T-helper 2 cell treated with Interferon-gamma antibody and Interleukin-4, amounts not matched to agents 5 μg/mL and 100 μg/mL, for 36 hours (primary cell): ENCODE measurements at places on chromosomes 1 and 21.
A peak's percentile ranks its signal among the peaks of the same experiment; 100 is the strongest.

- peak overlapping the region; percentile 89 for H3K27ac ChIP-seq
- peak overlapping the region; percentile 65 for H3K4me3 ChIP-seq
- peaks cover 26% of the 10 kb centered on the region for H3K36me3 ChIP-seq
These were observed 4.3 kb upstream of the C1QTNF12 start for GRCh38 chr1:1250786-1251284.

DNA sequence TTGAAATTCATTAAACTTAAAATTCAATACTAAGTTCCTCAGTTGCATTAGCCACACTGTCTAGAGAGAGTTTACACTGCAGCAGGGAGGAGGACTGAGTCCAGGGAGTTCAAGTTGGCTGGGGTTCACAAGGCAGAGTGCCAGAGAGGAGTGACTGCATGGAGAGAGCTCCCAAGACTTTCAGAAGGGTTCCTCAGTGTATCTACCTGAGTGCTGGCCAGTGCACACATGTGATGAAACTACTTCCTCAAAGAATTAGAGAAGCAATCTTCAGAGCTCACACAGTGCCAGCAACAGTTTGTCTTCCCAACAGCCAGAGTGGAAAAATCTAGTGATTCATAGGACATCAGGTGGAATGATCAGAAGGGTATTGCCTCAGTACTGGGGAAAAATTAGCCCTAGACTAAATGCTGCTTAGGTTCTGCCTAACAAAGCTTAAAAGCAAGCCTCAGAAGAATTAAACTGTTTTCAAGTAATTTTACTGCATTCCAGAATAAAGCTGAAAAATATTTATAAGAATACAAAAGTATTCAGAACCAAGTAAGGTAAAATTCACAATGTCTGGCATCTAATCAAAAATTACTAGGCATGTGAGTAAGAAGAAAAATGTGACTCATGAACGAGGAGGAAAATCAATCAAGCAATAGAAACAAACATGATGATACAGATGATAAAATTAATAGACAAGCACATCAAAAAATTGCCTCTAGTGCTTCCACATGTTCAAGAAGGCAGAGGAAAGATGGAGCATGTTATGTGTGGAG, 10.4 kb upstream of the WNT3A start:
- H3K4me1 ChIP-seq: no peaks in the 10 kb centered on the region
- no peak overlapping the region for H3K4me3 ChIP-seq
- no peak overlapping the region for H3K27ac ChIP-seq
- H3K27me3 ChIP-seq: peaks cover 2% of the 10 kb centered on the region
- H3K36me3 ChIP-seq: peaks cover 2% of the 10 kb centered on the region

DNA sequence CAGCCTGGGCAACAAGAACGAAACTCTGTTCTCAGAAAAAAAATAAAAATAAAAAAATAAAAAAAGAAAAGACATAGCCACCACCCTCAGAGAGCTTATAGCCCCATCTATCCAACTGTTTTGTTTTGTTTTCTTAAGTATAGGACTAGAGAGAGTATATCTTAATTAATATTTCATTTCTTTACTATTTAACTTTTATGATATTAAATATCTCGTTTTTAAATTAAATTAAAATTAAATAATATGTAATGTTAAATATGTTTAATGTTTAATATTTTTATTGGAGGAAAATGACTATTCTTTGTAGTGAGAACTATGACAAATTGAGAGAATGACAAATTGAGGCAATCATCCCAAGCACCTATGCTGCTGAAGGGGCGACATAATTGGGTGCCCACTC, 33.1 kb upstream of the YTHDF2 start:
- peaks cover 15% of the 10 kb centered on the region for H3K4me1 ChIP-seq
- DNase-seq: no peak
- peaks cover 34% of the 10 kb centered on the region for H3K36me3 ChIP-seq
- no peaks in the 10 kb centered on the region for H3K27me3 ChIP-seq
- H3K27ac ChIP-seq: no peak overlapping the region

GRCh38 chr1:198633675-198634121, 5.1 kb upstream of the PTPRC start:
- peak overlapping the region; percentile 28 for H3K4me3 ChIP-seq
- DNase-seq: no peak
- peaks cover 25% of the 10 kb centered on the region for H3K36me3 ChIP-seq
- H3K27me3 ChIP-seq: no peaks in the 10 kb centered on the region
- peaks cover 73% of the 10 kb centered on the region for H3K4me1 ChIP-seq
- H3K27ac ChIP-seq: peak overlapping the region; percentile 42

GRCh38 chr1:1291548-1292441, 11.6 kb downstream of the SCNN1D start:
- no peaks in the 10 kb centered on the region for H3K27me3 ChIP-seq
- peak; percentile 36 for DNase-seq
- H3K4me1 ChIP-seq: no peaks in the 10 kb centered on the region
- no peak overlapping the region for H3K27ac ChIP-seq
- H3K4me3 ChIP-seq: no peak overlapping the region
- peaks cover 2% of the 10 kb centered on the region for H3K36me3 ChIP-seq
